ENCODE measurements at places on chromosomes 5 and 9.

GRCh38 chr9:92035146-92035545 is 80.1 kb downstream of the SPTLC1 start:
- DNase-seq = no peak

DNA sequence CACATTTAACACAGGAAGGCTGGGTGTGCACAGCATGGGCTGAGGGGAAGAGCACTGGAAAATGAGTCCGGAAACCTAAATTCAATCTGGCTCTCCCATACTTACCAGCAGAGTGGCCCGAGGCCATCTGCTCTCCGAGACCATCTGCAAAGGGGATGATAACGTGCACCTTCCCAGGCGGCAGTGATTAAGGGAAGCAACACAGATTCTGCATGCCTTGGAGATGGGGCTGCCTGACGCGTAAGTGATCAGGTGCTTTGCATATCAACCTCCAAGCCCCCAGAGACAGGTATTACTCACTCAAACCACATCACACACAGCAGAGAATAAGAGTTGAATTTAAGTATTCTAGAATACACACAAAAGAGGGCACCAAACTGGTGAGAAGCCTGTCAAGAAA is 9.1 kb downstream of the EPB41L4B start:
- DNase-seq = no peak

DNA sequence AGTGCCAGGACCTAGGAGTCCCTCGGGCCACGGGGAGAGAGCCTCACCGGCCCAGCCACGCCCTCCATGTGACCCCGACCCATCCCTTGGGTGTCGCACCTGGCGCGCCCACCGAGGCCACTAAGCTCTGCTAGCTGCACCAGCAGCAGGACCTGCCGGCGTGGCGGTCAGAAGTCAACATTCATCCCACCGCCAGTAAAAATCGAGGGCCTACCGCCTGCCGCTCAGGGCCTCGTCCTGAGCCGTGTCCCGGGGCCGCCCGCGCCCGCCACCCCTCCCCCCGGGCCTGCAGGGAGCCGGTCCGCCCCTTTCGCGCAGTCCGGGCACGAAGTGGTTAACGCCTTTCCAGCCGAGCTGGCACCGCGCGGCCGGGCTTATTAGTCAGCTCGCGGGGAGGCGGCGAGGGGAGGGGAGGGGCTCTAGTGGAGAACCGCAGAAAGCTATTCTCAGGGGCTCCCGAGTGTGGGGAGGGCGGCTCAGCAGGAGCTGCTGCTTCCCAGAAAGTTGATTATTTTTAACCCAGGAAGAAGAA is 124.4 kb downstream of the C9orf50 start:
- peak; percentile 60 for DNase-seq

DNA sequence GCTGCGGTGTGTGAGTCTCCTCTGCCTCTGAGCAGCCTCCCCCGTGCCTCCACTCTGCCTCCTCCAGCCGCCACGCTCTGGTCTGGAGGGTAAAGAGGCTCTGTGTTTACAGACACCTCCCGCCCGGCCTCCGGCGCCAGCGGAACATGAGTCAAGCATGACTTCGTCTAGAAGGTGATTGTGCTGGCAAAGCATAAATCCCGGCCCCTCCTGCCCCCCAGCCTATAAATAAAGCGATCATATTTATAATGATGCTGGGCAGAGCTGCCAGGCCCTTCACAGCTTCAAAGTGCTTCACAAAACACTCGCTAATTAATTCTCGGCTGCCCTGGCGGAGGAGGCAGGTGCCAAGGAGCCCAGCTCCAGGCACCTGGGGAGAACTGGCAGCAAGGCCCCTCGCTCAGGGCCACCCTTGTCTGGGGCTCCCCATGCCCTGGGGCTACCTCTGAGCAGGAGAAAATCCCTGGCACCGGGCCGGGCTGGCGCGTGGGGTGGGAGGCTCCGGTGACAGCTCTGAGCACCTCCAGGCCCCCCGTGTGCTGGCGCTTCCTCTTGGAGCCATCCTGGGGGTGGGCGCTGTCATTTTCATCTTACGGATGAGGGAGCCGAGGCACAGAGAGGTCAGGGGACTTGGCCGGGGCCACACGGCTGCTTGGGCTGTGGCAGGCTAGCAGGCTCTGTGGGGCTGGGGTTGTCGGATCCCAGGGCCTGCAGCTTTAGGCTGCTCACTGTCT is 87.8 kb downstream of the RXRA start:
- no peak for DNase-seq

DNA sequence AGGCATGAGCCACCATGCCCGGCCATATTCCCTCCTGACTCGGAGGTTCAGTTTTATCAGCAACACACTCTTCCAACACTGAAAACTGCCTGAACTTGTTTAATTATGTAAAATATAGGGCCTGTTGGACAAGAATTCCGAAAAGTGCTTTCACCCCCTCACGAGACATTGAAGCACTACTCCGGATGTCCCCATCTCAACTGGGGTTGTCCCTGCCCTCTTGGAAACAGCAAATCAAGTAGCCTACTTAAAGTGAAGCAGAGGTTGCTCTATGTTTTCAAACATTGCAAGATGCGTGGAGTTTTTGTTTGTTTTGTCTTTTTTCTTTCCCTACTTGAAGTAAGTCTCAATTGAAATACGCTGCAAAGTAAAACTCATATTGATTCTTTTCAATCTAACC is 7.6 kb downstream of the PTGER4 start:
- DNase-seq = no peak

- no peak for DNase-seq
These were observed 363.3 kb upstream of the RPS23 start for GRCh38 chr5:82641331-82642003.

DNA sequence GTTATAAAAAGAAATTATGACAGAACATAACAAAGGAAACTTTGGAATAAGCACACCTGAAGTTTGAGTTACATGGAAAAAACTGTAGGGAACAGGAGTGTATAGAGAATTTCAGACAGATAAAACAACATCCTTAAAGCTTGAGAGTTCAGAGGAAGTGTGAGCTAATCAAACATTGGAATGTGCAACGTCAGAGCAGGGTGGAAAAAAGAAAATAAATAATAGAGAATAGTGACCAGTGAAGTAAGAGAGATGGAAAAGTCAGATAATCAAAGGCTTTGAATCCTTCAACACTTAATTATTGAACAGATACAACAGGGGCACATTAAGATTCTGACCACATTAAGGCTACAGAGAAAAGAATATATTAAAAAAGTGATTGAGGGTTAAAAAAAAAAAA is 128.5 kb upstream of the CDH10 start:
- DNase-seq = no peak

DNA sequence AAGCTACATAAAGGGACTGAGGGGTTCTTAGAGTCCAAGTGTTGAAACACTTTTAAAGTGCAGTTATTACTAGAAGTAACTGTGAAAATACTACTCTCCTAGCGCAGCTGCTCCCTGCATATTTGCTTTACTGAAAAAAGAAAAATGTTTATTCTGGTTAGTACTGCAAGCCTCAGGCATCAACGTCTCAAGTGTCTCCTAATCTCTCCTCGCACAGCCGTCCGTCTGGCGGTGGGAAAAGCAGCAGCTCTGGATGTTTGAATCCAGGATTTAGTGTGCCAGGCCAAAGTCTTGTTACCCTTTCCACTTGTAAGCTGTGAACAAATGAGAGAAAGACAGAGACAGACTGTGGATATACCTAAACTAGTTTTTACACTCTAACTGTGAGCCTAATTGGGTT is 31.1 kb downstream of the RORB start:
- DNase-seq = no peak

DNA sequence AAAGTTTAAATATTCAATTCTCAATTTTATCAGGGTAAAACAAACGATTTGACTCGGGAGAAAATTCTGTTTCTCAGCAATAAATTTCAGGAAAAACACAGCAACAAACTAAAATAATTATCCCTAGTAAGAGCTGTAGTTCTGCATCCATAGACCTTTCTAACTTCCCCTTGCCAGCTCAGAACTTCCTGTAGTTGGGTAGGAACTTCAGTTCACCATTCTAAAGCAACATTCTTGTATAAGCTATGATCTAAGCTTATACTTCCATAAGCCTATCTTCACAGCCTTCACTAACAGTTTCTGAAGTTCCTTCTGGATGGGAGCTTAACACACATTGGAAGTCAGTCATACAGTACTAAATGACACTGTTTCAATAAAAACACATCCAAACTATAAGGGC is 96.6 kb downstream of the UBAP2 start:
- DNase-seq = no peak

DNA sequence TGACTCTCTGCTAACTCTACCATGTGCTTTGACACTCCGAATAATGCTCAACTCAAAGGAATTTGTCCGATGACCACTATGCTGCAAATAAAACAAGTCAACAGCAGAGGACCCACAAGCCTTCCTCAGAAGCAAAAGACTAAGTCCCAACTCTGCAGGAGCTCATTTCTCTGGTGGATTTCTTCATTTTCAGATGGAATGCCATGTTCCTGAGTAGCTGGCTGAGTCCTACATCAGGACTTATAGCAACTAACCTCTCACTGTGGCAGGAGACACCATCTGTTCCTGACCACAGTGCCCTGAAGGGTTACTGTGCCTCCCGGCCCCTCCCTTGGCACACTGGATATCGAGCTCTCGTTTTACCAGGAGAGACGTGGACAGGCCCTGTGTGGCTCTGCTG is 20.8 kb downstream of the LHFPL2 start:
- no peak for DNase-seq

DNA sequence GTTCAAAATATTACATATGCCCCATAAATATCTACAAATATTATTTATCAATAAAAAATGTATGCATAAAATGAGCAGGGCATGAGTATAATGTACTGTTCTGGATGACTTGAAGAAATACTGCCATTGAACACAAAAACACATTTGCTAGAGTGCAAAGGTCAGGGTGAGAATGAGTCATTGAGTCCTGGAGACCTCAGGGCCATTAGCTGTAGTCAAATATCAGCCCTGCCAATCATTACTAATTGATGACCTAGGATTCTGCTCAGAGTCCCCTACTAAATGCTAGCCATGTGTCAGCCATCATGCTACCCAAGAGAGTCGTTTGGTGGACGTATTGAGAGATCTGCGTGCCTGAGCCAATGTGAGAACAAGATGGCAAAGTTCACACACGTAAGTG is 80.3 kb upstream of the FAM169A start:
- no peak for DNase-seq

- DNase-seq = no peak
These were observed 91.3 kb upstream of the GPBP1 start for GRCh38 chr5:57082441-57083067.

- no peak for DNase-seq
These were observed 46.6 kb downstream of the RAB3C start for GRCh38 chr5:58629271-58630159.

DNA sequence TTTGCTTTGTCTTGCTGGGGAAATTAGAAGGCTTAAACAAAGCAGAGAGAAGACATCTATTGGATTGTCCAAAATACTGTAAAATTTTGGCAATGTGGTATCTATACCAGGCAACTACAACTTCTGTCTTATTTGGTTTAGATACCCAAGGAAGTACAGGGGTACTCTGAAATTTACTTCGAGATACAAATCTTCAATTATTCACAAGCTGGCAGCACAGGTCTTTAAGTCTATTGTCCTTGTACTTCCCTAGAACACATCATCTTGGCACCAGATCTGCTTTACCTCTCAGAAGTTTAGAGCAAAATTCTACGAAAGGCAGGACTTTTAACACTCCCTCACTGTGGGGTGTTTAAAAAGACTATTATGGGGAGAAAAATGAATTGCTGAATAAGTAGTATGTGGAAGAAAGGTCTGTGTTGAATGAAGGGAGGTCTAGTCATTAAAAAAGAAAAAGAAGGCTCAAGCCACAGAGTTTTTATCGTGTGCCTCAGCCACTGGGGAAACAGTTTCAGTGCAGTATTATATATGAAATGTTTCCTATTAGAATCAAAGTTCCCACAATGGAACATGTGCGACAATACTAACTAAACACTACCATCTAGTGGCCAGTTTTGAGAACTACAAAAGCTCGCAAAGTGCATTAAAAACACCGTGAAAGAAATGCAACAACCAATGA is 93.7 kb downstream of the PDE4D start:
- DNase-seq = no peak

- no peak for DNase-seq
These were observed 309.6 kb upstream of the CD180 start for GRCh38 chr5:67506241-67506640.

GRCh38 chr5:133702791-133703770 is 90.7 kb upstream of the FSTL4 start:
- DNase-seq = no peak

- no peak for DNase-seq
These were observed 25.1 kb downstream of the CPLX2 start for GRCh38 chr5:175896301-175897040.

DNA sequence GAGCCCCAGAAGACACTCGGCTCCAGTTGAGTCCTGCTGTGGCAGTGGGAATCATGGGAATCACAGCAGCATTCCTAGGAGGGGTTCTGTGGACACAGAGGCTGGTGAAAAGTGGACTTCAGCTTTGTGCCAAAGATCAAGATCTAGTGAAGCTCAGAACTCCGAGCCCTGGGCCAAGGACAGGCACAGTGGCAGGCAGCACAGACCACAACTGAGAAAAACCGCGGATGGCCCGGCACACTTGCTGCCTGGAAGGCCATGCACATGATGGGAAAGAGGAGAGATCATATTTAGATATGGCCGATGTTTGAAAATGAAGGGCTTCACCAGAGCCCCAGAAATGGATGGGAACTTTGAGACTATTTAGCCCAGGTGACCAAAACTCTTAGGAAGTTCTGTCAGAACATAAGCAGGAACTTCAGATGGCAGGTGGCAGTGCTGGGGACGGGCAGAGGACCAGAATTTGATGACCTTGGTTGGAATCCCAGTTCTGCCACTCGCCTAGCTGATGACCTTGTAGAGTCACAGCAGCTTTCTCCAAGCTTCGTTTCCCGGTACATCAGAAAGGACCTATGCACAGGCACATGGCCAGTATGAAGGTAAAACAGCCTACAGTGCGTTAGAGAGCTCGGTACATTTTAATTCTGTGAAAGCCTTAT is 18.0 kb downstream of the BARHL1 start:
- DNase-seq = no peak

- no peak for DNase-seq
These were observed 365.1 kb upstream of the TRPC7 start for GRCh38 chr5:136730426-136730825.

GRCh38 chr9:34454571-34455065 is 3.8 kb downstream of the FAM219A start:
- DNase-seq = no peak

- DNase-seq = no peak
These were observed 438 bp downstream of the NSUN2 start for GRCh38 chr5:6632324-6632887.

DNA sequence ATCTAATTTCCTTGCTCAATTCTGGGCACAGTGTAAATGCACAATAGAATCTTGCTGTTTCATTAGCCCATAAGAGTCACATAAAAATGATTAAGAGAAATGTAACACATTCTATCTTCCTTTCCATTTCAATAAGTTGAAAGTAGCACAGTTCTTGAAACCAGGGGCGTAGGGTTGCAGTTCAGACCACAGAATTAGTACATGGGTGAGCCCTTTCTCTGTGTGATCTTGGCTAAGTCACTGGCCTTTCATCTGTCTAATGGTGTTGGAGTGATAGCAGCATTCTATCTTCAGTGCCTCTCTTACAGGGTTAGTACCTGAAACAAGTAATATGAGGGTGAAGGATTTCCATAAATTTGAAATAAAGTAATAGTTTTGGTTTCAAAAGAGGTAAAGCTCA is 445.3 kb upstream of the ZNF462 start:
- no peak for DNase-seq

- DNase-seq = no peak
These were observed 271.6 kb downstream of the PLK2 start for GRCh38 chr5:58188262-58188651.

Measured in stimulated activated CD8-positive, alpha-beta memory T cell treated with anti-CD3 and anti-CD28 coated beads, Interleukin-4, amount 100 ng/mL, for 1 hour (primary cell).